Kidney capillary endothelial cell (primary cell): ENCODE measurements at places on chromosomes 16 and 17.

- DNase-seq: no peak
These were observed 86.6 kb upstream of the RBBP6 start for GRCh38 chr16:24452724-24453123.

DNA sequence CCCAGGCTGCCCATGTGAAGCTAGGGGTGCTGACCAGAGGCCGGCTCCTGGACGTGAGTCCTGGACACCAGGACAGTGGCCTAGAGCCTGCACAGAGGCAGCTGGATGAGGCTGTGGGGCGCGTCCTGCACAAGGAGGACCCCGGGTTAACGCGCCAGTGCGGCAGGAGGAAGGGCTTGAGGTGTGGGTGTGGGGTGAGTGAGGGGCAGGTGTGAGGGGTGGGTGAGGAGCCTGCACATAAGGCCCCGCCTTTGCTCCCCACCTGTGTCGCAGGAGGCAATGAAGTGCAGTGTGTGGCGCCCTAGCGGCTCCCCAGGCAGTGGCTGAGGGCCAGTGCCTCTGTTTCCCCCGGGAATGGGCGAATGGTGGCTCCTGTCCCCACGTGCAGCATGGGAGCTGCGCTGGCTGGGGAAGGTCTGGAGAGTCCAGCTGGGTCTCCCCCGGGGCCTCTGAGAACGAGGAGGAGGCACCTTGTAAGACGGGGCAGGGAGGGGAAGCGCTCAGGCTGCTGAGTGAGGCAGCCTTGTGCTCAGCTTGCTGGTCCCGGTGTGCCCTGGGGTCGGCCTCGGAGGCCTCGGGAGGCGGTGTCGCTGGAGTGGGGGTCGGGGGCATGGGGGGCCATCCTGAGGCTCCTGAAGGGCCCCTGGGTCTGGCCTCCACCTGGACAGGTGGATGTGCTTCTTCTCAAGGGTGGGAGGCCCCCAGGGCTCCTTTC lies 3.2 kb downstream of the CD7 start:
- DNase-seq: no peak

DNA sequence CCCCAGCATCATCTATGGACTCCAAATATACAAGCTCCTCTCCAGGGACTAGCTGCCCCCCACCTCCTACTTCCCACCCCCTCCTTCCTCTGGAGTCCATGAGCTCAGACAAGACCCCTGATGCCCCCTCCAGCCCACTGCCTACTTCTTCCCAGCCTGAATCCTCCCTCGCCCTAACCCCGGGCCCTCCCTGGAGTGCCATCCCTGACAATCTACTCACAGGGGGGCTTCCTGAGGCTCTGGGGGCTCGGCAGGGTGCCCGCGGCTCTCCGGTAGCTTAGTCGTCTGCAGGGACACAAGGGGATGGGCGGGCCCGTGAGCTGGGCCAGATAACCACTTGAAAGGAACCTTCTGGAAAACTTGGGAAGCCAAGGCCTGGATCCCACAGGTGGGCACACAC lies 15.1 kb downstream of the MPP3 start:
- DNase-seq: no peak

DNA sequence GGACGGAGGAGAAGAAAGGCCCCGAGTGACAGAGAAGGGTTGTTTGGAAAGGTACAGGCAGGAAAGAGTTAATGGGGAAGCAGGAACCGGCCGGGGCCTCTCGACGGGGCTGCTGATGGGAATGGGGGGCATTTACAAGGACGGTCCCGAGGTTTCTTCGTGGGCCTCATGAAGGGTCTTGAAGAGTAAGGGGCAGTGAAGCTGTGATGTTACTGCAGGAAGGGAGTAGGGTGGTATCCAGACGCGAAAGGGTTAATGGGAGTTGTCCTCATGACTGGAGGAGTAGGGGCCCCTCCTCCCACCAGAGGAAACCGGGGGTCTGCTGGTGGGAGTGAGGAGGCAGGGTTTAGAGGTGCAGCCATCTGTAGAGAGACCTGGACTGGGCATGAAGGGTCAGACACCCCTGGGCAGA lies 481 bp downstream of the PDK2 start:
- DNase-seq: no peak

DNA sequence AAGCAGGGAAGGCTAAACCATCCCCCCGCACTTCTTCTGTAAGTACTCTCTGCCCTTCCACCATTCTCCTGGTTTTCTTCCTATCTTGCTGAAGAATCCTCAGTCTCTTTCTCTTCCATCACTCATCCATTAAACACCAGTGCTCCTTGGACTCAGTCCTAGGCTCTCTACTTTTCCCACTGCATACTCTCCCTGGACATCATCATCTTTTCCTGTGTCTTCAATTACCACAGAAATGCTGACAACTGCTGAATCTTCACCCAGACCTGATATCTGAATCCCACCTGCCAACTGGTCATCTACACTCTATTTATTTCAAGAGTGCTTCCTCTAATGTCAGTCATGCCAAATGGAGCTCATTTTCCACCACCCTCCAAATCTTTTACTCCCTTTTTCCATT lies 53.8 kb upstream of the ARL6IP1 start:
- DNase-seq: no peak

DNA sequence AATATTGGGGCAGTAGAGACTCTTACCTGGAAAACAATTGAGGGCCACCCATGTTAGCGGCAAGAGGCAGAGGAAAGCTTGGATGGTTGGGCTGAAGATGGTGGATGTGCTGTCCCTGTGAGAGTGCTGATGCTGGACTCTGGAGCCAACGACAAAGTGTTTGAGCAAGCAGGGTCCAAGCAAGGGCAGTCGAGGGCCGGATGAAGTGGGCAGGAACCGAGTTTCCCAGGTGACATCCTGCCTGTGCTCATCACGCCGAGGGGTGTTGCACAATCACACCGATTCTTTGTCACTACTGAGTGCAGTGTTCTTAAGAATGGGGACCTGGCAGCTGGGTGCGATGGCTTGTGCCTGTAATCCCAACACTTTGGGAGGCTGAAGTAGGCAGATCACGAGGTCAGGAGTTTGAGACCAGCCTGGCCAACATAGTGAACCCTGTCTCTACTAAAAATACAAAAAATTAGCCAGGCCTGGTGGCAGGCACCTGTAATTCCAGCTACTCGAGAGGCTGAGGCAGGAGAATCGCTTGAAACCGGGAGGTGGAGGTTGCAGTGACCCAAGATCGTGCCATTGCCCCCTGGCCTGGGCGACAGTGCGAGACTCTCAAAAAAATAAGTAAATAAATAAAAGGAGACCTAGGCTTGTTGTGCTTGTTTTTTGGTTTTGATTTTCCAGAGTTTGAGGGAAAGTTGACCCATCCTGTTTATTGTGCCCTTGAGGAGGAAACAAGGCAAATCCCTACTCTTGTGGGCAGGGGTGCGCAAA lies 6.1 kb downstream of the PYCARD start:
- no peak for DNase-seq

GRCh38 chr16:51031598-51031997 lies 119.5 kb downstream of the SALL1 start:
- no peak for DNase-seq

GRCh38 chr17:77312786-77313599 lies 172.2 kb downstream of the SEC14L1 start:
- no peak for DNase-seq
